HFFc6 (cell line): ENCODE measurements at places on chromosomes 3 and 15.

GRCh38 chr3:39750712-39751111 lies 58.7 kb upstream of the MYRIP start:
- DNase-seq, result no peak

GRCh38 chr3:186432189-186432588 lies 70.2 kb upstream of the DGKG start:
- peak; percentile 77 for DNase-seq

GRCh38 chr15:71334873-71335272 lies 219.6 kb downstream of the THSD4 start:
- no peak for DNase-seq

GRCh38 chr3:117105686-117106085 lies 396.1 kb downstream of the TUSC7 start:
- peak; percentile 28 for DNase-seq

GRCh38 chr3:12345141-12345561 lies 56.3 kb downstream of the PPARG start:
- peak; percentile 70 for DNase-seq

- peak; percentile 40 for DNase-seq
These were observed 35.1 kb downstream of the TMOD3 start for GRCh38 chr15:51864408-51865056.

DNA sequence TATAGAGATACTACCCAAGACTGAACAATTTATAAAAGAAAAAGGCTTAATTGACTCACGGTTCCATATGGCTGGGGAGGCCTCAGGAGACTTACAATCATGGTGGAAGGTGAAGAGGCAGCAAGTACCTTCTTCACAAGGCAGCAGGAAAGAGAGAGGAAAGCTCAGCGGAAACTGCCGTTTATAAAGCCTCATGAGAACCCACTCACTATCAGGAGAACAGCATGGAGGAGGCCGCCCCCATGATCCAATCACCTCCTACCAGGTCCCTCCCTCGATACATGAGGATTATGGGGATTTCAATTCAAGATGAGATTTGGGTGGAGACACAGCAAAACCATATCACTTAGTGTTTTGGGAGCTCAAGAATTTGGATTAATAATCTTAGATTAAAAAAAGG lies 240.2 kb downstream of the UACA start:
- DNase-seq, result no peak

GRCh38 chr15:33872416-33873106 lies 95.7 kb upstream of the CHRM5 start:
- no peak for DNase-seq

GRCh38 chr3:11165476-11165875 lies 11.2 kb downstream of the HRH1 start:
- no peak for DNase-seq

DNA sequence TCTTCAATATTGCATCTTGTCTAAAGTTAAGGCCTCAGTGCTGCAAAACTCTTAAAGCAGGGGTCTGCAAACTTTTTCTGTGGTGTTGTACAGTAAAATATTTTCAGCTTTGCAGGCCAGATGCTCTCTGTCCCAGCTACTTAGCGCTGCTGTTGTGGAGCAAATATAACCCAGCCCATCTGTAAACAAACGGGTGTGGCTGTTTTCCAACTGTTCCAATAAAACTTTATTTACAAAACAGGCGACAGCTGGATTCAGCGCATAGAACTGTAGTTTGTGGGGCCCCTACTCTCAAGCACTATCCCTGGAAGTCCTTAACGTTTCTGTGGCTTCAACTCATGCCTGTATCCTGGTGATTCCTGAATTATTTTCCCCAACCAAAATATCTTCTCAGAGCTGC lies 365.0 kb downstream of the FOXP1 start:
- DNase-seq, result no peak

- DNase-seq, result no peak
These were observed 35.1 kb upstream of the FRMD4B start for GRCh38 chr3:69420781-69421520.

DNA sequence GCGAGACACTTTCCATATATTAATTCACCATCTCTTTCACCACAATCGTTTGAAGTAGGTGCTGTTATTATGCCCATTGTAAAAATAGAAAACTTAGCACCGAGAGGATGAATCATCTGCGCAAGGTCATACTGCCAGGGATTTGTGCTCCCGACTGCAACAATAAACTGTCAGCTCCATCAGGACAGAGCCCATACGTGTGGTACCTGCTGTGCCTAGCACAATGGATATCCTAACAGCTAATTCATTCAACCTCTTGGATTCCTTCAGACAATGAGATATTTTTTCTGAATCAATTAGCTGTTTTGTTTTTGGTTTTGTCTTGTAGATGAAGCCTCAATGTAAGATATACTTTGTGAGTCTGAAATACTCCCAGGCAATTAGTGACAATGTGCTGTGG lies 32.3 kb upstream of the PROK2 start:
- no peak for DNase-seq

DNA sequence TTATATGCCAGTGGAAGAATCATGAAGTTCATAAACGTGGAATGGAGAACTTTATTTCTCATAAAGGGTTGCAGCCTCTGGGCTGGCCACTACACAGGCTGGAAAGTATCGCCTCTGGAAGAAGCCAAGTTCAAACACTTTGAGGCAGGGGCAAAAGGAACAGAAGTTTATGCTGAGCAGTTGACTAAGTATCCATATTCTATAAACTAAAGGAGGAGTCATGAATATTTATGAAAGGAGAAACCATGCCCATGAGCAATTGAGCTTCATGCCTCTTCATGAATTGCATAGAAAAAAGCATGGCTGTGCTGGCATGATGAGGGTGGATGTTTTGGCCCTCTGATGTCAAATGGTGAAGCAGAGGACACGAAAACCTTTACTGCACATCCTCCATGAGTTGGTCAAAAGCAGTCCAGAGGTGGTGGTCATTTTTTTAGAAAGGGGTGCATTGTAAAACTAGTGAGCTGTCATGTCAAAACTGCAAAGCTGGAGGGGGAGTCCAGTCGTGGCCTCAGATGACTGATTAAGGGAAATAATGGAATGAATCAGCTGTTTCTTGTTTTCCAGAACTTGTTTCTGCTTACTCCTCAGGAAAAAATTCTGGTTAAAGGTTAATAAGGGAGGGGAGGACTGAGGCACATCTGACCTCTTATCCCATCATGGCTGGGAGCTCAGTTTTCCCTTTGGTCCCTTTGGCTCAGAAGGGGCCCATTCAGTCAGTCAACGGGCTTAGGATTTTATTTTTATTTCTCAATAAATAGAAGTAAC lies 276.7 kb downstream of the CHL1 start:
- no peak for DNase-seq

GRCh38 chr3:63611382-63611781 lies 41.1 kb upstream of the SNTN start:
- no peak for DNase-seq

DNA sequence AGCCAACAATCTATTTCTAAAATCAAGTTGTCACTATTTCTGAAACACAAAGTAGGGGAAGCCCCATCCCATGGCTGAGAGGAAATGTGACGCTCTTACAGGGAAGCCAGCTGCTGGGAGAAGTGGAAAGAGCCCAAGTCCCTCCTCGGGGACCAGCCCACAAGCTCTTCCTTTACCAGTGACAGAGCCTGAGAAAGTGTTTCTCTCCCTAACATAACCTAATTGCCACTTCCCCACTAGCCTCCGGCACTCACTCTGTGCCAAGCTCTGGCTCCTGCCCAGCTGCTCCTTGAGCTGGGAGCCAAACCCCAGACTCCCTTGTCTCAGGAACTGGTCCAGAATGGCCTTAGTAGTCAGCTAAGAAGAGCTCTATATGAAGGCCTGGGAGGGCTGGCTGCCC lies 42.9 kb downstream of the TNFAIP8L3 start:
- DNase-seq, result no peak

DNA sequence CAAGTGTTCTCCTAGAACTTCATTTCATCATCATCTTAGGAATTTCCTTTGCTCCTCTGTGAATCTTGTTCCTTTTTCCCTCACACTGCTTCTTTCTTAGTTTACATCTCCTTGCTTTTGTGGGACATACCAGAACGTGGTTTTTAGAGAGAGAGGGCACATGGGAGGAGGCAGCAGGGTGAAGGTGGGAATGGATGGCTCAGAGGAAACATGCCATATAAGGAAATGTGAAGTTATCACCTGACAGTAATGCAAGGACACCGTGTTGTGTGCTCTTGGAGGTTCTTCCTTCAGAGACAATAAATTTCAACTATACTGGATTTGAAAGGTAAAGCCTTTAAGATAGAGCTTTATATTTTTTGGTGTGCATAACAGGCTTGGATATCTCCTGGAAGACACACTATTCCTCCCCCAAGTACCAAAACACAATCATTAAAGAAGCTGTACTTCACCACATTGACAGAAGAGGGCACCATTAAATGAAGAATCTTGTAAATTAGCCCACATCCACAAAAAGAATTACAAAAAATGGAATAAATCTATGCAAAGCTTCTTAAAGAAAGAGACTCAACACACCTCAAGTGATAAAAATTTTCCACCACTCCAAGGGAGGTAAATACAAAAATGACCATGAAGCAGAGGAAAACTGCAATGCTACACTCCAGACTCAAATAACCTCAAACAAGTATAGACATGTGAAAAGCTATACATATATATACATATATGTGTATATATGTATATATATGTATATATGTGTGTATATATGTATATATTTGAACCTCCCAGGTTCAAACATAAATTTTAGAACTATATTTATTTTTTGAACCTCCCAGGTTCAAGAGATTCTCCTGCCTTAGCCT lies 26.1 kb downstream of the RPL39L start:
- peak; percentile 44 for DNase-seq

GRCh38 chr15:68334661-68335124 lies 57.1 kb downstream of the FEM1B start:
- no peak for DNase-seq

- DNase-seq, result peak; percentile 46
These were observed 101.4 kb downstream of the TFG start for GRCh38 chr3:100810671-100811070.

DNA sequence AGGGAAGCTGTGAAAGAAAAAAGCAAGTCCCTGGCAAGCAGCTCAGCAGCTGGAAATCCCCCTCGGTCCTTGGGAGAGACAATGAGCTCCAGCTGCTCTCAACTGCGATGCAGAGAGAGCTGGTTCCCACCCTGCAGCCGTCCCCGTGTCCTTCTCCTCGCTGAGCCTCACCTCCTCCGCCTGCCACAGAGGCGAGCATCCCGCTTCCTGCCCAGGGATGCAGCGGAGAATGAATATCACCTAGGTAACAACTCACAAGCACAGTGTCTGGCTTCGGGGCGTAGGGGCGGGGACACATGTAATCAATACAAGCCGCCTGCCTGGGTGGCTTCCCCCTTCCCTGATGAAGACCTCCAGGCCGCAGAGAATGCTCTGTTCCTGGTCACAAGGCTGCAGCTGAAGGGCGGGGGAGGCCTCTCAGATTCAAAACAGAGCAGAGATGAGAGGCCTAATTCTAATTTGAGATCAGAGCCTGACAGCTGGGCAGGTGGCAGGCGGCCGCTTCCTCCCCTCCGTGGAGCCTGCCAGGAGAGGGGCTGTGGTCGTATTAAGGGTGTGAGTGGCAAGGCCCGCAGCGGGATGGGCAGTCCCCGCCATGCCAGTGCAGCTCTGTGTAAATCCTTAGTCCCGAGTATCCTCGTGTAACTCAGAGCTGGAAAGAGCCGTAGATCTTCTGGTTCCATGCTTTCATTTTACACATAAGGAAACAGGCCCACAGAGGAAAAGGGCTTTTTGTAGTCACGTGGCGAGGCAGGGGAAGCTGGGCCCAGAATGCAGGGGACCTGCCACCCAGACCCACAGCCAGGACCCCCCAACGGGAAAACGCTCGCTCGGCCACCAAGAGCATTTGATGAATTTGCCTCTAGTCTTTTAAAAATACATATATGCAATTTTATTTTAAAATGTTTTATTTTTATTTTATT lies 24.3 kb downstream of the ZDHHC19 start:
- no peak for DNase-seq

DNA sequence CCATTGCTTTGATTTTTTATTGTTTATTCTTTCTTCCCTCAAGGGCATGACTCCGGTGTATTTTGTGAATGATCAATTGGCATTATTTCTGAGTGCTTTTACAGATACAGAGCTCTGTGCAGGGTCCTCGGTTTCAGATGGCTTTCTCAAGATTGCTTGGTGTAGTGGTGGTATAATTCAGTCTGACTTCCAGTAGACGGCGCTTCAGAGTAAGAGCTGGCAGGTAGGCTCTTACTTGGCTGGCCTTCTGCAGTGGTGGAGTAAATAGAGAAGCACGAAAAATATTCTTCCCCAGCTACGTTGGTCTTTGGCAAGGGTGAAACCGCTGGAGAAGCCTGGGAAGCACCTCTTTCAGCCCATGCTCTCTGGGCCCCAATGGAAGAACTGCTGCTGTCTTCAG lies 723.0 kb upstream of the BCHE start:
- no peak for DNase-seq

DNA sequence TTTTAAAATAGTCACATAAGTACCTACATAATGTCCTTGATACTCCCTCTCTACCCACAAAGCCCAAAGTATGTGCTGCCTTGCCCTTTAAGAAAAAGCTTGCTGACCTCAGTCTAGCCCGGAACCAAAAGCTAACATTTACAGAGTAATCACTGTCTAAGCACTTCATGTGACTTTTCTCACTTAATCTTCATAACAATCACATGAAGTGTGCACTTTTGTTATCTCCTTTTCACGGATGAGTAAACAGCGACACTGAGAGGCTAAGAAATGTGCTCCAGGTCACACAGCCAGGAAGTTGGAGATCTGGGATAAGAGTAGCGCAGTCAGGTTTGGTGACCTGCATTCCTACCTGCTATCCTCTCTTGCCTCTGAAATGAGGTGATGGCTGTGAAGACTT lies 194.0 kb downstream of the ITPR1 start:
- no peak for DNase-seq

DNA sequence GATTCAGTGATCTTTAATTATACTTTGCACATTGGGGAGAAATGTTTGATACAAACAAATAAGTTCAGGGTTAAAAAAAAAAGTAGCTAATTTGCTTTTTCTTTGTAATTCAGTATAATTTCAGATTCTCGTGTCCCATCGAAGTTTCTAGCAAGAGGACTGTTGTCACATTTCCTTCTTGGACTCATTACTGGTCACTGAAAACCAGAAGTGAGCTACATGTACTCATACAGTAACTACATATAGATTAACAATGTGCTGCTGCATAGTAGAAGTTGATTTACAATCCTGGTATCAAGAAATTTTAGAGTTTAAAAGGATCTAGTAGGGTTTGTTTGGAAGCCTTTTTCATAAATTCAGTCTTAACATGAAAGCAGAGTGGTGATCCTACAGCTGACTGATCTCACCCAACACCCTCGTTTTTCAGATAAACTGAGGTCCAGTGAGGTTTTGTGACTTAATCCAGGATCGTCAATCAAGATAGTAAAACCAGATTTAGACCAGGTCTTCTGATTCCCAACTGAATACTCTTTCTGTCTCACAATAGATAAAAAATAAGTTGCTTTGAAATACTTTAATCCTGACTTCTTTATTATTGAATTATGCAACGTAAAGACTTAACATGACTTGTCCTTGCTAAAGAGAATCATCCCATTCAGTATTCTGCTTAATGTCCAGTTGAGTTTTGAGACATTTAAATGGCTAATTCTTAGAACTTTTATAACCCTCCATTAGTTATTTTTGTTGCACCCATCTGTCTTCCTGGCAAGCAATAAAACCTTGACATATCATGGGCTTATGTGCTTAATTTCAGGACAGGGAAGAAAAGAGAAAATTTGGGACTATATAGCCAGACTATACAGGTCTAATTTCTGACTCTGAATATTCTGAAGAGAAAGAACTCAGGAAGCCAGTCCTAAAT lies 2.8 kb downstream of the SEC62 start:
- DNase-seq, result no peak

GRCh38 chr15:74786551-74787165 lies 4.8 kb downstream of the CSK start:
- no peak for DNase-seq
